G401 (cell line): ENCODE measurements at places on chromosomes 11 and 22. TPM values are rescaled to one million over a fixed set of nuclear protein-coding genes. Genes with fewer than 3 reads are reported as not detected.

GRCh38 chr22:45562537-45563361 is 60.1 kb downstream of the FBLN1 start:
- no peak for DNase-seq

GRCh38 chr11:1445741-1446445 is 40.7 kb downstream of the MOB2 start:
- no peak for DNase-seq

- no peak for DNase-seq
Observed at GRCh38 chr11:81870066-81870412, 863.6 kb downstream of the FAM181B start.

DNA sequence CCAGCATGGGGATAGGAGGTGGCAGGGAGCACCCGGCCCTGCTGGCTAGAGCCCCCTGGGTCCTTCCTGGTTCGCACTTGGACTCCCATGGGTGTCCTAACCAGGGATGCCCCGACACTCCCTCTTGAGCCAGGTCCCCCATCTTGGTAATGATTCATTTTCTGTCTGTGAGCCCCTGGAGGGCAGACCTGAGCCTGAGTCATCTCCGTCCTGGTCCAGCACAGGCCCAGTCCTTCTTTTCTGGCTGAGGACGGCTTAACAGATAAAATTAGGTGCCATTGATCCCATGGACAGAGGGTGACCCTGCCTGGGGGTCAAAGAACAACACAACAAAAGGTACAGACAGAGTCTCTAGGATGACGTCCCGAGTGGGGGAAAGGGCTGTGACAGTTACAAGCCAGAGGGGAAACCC is 3.5 kb downstream of the RHOD start:
- DNase-seq, result no peak

GRCh38 chr11:111259896-111260295 is 14.4 kb downstream of the POU2AF2 start:
- DNase-seq, result no peak

GRCh38 chr11:6640985-6641701 is 14.5 kb downstream of the DCHS1 start:
- no peak for DNase-seq

The MPZL2 gene
- total RNA-seq, result not detected in 2 replicates

The FXYD6 gene
- not detected in 2 replicates for total RNA-seq

The GVQW3 gene
- total RNA-seq, result 1.4 and 5.2 TPM in 2 replicates

The TUBA8 gene
- total RNA-seq, result 0.49 TPM in 1 of 2 replicates, not detected in the other

The KDM4E gene
- 0.20 TPM in 1 of 2 replicates, not detected in the other for total RNA-seq
